ENCODE measurements at places on chromosomes 12 and 14.

GRCh38 chr14:106134886-106135285, 608.5 kb downstream of the TMEM121 start:
- DNase-seq = no peak

- no peak for DNase-seq
Measured at GRCh38 chr14:75258079-75258802, 20.4 kb upstream of the FOS start.

- no peak for DNase-seq
Measured at GRCh38 chr12:110928700-110929099, 8.3 kb upstream of the MYL2 start.

- no peak for DNase-seq
Measured at GRCh38 chr12:45547822-45548221, 181.7 kb upstream of the ARID2 start.

DNA sequence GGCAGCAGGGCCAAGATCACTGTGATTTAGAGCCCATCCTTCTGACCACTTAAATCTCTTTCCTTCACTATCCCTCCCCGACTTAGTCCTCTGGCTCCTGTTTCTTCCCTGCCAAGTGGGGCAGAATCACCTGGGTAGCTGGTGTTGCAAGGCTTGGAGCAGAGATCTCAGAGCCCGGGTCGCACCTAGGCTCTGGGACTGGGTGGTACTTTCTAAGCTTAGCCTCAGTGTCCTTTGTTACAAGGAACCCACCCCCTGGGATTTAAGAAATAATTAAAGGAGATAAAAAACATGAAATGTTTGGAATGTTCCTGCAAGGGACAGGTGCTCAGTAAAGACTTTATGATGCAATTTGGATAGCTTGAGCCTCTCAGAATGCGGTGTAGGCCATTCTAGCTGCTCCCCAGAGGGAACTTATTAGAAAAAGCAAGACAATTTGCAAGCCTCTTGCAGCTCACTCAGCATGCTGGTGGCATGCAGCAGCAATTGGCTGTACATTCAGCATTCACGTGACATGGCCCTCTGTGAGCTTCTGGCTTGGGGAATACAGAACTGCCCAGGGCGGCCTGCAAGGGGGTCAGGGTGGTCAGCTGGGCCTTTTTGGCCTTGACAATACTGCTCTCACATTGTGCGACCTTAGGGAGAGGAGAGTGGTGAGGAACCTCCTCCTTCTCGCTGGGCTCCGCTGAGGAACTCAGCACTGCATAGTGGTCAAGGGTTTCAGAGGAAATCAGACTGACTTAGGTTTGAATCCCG, 16.8 kb downstream of the C14orf132 start:
- no peak for DNase-seq

DNA sequence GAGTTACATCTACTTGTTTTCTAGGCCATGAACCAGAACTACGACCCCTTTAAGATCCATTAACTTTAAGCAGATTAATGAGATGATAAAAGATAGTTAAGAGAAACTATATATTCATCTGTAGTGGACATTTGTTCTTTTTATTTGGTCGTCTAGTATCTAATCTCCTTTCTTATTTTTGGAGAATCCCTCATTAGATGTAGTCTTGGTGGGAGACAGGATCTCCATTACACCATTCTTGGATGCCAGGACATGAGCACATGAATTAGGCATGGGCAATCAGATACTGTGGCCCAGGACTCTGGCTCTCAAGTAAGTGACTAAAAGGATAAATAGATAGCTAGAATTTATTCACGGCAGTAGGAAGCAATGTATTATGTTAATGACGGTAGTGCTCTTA, 245.0 kb downstream of the ATP23 start:
- no peak for DNase-seq

GRCh38 chr14:52395728-52396127, 81.6 kb downstream of the PTGER2 start:
- no peak for DNase-seq

DNA sequence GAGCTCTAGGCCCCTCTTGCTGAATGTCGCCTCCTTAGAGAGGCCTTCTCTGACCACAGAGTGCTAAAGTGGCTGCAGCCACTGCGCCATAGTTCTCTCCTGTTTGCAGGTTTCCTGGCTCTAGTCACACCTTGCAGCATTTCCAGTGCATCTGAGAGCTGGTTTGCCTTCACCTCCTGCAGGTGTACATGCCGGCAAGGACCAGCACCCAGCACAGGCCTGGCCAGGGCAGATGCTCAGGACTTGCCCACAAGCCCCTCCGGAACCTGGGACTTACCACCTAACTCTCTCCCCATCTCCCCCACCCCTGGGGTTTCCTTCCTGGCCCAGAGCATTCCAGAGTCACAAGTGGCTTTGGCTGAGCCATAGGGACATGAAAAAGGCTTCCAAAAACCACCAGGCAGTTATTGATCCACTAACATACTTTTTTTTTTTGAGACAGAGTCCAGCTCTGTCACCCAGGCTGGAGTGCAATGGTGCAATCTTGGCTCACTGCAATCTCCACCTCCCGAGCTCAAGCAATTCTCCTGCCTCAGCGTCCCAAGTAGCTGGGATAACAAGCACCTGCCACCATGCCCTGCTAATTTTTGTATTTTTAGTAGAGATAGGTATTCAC, 9.1 kb downstream of the ITPK1 start:
- no peak for DNase-seq

- no peak for DNase-seq
Measured at GRCh38 chr12:108446766-108447165, 68.3 kb upstream of the FICD start.
